ENCODE measurements at places on chromosomes 2 and 18. TPM values are rescaled to one million over a fixed set of nuclear protein-coding genes. Genes with fewer than 3 reads are reported as not detected.

The UGT1A3 gene
- not detected for polyA plus RNA-seq

The ELOA2 gene
- not detected for polyA plus RNA-seq

The ZAP70 gene
- 0.10 TPM for polyA plus RNA-seq

The LIMS4 gene
- 8.7 TPM for polyA plus RNA-seq

The OSR1 gene
- polyA plus RNA-seq: 4.3 TPM

The CPS1 gene
- polyA plus RNA-seq: 21.9 TPM

The SGO2 gene
- polyA plus RNA-seq: 7.3 TPM

The LYPD6 gene
- polyA plus RNA-seq: 9.4 TPM

The MTERF4 gene
- polyA plus RNA-seq: 32.0 TPM

The SLC19A3 gene
- polyA plus RNA-seq: not detected

The EGR4 gene
- not detected for polyA plus RNA-seq

The IAH1 gene
- polyA plus RNA-seq: 92.2 TPM

The MYO5B gene
- polyA plus RNA-seq: 0.18 TPM

The CTAGE1 gene
- not detected for polyA plus RNA-seq

GRCh38 chr2:157842106-157842879, 33.8 kb downstream of the ACVR1 start:
- DNase-seq: no peak

- DNase-seq: no peak
Observed at GRCh38 chr2:54403512-54404238, 52.5 kb upstream of the SPTBN1 start.

DNA sequence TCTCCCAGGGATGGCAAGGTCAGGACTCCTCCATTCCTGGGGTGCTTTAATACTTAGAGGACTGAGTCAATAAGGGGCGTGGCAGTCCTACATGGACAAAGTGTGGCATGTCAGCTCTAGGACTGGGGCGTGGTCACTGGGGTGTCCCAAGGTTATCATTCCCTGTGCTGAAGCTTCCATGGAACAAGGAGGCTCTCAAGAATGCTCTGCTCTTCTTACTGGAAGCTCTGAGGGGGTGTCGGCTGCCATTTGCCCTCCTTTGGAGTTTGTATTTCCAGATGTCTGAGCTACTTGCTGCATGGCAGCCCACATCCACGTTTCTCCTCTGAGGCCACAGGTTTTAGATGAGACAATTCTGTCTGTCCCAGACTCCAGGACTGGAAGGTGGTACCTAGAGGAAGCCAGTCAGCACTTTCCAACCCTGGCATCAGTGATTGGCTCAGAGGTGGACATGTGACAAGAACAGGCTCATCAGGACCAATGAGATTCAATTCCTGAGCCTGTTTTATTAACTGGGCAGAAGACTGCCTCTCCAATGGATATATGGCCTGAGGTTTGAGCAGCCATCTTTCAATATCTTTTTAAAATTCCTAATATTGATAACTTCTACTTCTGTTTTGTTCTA, 128.9 kb upstream of the ARL4C start:
- no peak for DNase-seq

- DNase-seq: no peak
Observed at GRCh38 chr18:56127322-56128099, 510.9 kb downstream of the TXNL1 start.

- peak; percentile 70 for DNase-seq
Observed at GRCh38 chr2:12884713-12885282, 168.1 kb downstream of the TRIB2 start.

DNA sequence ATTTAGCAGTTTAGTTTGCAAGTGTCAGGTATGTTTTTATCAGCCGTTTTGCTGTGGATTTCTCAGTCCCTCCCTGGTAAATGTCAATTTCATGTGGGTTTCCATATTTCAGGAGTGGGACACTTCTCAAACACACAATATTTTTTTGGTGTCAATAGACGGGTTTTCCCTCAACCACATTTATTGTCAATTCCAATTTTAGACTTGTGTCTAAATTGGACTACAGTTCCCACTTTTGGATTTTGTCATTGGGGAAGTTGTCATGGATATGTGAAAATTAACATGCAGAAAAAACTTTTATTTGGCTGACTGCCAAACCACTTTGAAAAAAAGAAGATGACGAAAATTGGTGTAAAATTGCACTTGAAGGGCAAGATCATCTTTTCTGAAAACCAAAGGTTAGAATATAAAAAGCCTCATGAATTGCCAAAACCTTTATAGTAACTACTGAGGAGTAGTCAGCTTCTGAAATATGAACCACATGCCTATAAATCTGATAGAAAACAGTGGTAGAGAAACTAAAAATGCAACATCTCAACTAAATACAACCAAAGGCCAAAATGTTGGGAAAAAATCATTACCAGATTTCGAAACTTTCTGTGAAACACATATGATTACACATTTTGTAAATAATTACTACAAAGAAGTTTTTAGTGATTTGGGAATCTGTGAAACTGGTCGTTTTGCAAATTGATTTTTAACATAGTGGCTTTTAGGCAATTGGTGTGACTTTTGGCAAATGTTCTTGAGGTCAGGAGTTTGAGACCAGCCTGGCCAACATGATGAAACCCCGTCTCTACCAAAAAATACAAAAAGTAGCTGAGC, 106.4 kb downstream of the BCL2L11 start:
- peak; percentile 52 for DNase-seq

DNA sequence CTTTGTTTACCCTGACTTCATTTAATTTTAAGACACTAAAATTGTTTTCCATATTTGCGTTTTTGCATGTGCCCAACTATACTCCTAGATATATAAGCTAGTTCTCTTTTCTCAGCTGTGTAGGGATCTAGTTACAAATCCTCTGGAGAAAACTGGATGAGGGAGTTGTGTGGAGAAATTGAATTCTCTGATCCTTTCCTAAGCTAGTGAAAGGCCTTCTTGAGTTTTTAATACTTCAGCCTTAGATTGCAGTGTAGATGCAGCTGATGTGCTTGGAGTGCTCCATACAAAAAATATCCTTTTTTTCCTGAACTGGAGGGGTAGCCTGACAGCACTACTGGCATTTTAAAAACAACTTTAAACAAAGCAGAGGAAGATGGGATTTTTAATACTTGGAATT, 8.6 kb upstream of the MTX2 start:
- DNase-seq: no peak

DNA sequence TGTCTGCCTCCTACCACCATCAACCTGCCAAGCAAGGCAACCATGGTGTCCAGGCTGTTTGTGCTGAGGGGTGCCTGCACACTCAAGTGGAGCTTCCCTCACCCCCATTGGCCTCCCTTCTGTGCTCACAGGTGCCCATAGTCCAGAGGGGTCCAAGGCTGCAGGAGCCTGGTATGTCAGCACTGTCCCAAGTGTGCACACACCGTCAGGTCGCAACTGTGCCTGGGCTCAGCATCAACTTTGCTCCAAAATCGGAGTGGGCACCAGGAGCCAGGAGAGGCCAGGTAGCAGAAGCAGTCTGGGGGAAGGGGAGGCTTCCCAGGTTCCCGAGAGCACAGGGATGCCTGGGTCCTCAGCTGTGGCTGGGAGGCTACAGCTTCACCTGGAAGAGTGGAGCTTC, 1528.2 kb upstream of the SLC39A10 start:
- DNase-seq: no peak

DNA sequence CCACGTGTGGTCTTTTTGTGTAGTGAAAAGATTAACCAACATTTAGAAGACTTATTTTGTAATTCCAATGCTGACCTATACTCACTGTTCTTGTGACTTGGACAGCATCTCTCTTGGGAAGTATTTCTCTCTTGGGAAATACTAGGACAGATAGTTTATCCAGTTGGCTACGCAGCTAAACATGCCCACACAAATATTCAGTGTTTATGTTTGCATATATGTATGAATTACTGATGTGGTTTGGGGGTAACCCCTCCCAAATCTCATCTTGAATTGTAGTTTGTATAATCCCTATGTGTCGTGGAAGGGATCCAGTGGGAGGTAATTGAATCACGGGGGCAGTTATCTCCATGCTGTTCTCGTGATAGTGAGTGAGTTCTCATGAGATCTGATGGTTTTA, 2062.3 kb upstream of the CELF4 start:
- DNase-seq: no peak

DNA sequence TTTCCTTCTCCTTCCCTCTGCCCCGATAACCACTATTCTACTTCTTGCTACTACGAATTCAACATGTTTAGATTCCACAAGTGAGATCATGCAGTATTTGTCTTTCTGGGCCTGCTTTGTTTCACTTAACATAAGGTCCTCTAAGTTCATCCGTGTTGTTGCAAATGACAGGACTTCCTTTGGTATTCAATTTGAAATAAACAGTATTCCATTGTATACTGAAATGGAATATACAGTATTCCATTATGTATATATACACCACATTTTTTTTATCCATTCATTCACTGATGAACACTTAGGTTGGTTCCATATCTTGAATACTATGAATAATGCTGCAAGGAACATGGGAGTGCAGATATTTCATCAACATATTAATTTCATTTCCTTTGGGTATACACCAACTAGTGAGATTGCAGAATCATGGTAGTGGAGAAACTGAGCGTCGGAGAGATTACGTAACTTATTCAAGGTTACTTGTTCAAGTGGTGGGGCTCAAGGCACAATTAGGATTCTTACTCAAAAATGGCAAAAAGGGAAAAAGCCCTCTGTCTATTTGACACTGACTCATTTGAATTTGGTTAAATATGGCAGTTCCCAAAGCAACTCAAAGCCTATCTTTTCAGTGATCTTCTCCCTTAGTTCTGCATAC, 85.1 kb downstream of the CHN1 start:
- DNase-seq: no peak

GRCh38 chr2:165508927-165509326, 39.4 kb downstream of the CSRNP3 start:
- DNase-seq: no peak

DNA sequence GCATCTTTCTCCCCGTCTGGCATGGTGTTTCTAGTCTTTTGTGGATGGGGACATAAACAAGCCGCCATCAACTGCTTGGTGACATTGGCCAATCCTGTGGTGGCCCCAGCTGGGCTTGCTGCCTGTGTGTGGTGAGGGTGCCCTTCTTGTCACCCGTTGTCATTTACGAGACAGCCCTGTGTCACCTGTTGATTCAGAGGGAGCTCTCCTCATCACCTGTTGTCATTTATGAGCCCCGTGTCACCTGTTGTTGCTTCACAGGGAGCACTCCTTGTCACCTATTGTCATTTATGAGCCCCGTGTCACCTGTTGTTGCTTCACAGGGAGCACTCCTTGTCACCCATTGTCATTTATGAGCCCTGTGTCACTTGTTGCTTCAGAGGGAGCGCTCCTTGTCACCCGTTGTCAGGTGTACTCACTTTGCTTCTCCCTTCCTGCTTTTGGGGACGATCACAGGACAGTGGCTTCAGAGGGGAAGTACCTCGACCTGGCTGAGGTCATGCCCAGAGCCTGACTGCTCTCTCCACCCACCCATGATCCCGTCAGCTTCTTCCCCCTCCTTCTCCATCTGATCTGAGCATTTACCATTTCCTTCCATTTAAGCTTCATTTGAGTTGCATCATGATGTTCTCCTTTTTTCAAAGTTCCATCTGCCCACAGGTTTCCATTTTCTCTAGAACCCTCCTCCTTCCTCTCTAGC, 29.1 kb downstream of the HPCAL1 start:
- no peak for DNase-seq

DNA sequence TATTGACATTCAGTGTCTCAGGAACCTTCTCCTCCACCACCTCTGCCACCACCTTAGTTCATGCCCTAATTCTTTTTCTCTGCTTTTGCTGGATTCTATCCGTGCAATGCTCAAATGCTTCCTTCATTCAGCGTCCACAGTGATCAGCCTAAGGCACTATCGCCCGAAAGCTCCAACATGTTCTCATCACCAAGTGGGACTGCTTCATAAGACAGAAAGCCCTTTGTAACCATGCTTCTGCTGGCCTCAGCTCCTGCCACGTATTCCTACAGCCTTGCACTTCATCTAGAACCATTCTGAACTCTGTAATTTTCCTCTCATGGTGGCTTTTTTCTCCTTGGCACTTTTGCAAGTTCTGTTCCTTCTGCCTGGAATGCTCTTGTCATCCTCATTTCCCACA, 222.9 kb downstream of the HNMT start:
- no peak for DNase-seq

DNA sequence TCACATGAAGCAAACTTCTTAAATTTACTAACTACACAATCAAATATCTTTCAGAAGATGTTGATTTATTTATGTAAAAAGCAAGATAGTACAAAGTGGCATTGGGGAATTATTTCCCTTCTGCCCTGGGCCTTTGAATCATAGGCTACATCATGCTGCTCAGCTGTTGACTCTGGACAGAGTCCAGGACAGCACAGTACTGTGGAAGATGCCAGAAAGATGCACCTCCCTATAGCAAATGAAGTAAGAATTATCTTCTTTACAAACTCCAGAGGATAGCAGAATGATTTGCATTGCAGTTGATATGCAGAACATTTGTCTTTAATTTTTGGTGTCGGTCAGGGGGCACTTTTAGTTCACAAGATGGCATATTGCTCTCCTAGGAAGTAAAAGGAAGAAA, 1354.5 kb upstream of the ZEB2 start:
- DNase-seq: no peak

DNA sequence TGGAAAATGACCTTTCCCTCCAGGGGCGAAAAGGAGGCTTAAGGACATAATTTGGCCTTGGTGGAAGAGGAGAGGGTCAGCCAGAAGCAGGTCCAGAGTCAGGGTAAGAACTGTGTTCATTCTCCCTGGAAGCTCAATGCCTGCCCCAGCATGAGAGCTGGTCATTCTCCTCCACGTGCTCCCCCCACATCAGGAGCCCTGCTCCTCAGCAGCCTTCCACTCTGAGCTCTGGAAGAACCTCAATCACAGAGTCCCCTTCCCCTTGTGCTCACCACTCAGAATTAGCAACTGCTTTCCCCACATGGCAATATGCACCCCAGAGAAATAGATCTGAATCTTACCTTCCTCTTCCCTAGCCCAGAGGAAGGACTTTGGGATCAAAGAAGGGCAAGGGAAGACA, 115.4 kb downstream of the TMEM200C start:
- no peak for DNase-seq

- no peak for DNase-seq
Observed at GRCh38 chr2:56674084-56674483, 490.3 kb downstream of the CCDC85A start.

DNA sequence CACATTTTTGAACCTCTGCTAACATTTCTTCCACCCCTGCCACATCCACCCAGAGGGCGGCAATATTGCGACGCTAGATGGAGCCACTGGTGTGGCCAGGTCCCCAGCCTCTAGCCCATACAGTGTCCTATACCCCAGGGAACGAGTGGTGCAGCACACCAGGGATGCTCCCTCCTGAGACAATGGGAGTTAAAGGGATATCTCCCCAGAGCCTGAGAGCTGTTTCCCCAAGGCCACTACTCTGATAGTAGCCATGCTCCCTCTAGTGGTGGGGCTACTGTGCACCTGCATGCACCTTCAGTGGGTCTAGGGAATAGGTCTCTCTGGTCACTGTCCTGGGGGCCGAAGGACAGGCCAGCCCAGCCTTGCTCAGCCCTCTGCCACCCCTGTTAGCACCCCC, 336.4 kb upstream of the FSHR start:
- no peak for DNase-seq

DNA sequence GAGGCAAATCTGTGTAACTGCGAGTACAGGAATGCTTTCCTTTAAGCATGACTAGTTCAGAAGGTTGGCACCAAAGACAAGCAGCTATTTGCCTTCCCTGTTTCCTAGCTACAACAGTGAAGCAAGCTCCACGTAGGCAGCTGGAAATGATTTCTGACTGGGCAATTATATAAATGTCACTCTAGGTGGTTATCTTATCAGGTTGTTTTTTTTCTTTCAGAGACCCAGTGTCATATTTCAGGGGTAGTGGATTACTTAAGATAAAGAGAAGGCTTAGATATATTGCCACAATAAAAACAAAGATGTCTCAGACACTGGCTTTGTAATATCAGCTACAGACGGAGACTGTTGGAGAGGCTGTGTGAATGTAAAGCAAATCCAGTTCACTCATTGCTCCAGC, 748.9 kb upstream of the NXPH2 start:
- no peak for DNase-seq
